ENCODE measurements at places on chromosomes 7 and 10.

- DNase-seq = no peak
Observed at GRCh38 chr7:18565337-18565736, 69.8 kb downstream of the HDAC9 start.

- DNase-seq = no peak
Observed at GRCh38 chr10:72235544-72236279, 19.6 kb upstream of the ASCC1 start.

DNA sequence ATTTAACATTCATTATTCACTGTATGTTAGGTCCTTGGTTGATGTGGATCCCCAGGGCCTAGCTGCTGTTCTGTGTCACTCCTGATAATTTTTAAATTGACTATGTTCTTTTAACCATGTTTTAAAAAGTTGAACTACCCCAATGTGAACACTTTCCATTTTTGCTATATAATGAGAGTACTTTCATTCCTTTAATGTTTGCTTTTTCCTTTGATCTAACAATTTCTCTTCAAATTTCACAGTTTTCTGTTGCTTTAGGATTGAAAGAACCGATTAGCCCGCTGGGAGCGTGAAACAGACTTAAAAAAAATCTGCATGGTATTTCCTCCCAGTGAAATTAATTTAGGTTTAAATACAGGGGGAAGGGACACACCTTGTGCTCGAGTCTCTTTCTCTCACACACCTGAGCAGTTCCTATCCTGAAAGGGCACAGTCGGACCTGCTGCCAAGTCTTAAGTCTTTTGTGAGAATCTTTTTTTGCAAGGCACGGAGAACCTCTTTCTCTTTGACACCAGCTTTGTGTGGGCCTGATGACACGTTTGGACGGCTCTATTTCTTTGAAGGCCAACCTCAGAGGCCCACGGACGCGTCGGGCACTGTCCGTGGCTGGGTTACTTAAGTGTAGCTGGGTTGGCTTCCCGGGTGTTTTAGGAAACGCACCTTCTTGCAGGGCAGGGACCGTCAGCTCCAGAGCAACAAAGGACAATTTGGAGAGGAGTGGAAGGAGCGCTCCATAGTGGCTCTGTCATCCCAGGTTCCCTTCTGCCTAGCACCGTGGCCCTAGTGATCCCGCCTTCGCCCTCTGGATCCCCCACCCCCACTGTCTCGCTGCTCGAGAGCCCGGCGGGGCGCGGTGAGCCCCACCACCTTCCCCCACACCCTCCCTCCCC is 1.0 kb upstream of the CHN2 start:
- no peak for DNase-seq

- no peak for DNase-seq
Observed at GRCh38 chr7:157012113-157012547, 1.7 kb upstream of the MNX1 start.

GRCh38 chr10:86950349-86950748 is 7.1 kb downstream of the MMRN2 start:
- no peak for DNase-seq

- DNase-seq = no peak
Observed at GRCh38 chr10:129864601-129865126, 99.4 kb downstream of the EBF3 start.

DNA sequence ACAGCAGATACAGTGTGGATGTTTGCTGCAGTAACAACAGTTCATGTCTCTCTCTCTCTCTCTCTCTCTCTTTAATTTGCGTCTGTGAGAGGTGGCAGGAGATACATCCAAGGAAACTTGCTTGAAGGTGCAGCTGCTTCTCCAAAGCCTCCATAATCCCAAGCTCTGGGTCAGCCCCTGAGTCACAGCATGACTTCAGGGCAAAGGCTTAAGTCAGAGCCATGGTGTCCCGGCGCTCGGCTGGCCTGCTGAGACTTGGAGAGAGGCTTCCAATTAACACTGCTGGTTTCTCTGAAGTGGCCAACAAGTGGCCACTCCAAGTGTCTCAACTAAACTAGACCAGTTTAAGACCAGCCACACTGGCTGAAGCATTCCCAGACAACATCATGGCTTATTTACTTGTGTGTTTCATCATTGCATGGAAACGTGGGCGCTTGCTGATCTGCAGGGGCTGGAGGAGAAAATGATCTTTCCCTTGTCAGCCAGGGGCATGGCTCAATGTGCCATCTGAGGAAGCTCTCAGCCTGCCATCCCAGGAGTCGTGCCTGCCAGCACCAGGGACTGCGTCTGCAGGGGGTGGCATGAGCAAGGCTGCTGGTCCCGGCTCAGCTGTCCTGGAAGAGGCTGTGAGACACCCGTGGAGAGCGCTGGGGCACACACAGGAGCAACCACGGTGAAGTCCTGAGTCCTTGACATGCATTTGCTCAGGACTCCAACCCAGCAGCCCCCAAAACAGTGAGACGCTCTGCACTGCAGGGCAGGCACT is 254.2 kb downstream of the COBL start:
- DNase-seq = no peak

DNA sequence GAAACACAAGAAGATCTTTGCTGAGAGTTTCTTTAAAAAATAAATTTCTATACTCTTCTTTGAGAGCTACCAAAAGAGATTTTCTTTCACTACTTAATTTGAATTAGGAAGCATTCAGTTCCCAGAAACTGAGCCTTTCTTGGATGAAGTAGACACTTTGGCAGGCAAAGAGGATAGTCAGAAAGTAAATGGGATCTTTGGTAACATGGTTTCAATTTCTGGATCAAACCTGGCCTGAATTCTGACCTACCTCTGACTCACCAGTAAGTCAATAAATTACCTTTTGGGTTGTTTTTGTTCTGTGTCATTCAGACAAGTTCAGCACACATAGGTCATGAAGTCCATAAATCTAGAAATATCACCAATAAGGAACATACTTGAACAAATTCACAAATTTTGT is 26.8 kb upstream of the CABCOCO1 start:
- peak; percentile 85 for DNase-seq

- no peak for DNase-seq
Observed at GRCh38 chr10:73863039-73863817, 11.1 kb downstream of the CAMK2G start.

- DNase-seq = no peak
Observed at GRCh38 chr7:16945372-16945771, 63.6 kb upstream of the AGR3 start.

GRCh38 chr7:99446096-99446495 is 7.4 kb downstream of the CPSF4 start:
- DNase-seq = no peak

DNA sequence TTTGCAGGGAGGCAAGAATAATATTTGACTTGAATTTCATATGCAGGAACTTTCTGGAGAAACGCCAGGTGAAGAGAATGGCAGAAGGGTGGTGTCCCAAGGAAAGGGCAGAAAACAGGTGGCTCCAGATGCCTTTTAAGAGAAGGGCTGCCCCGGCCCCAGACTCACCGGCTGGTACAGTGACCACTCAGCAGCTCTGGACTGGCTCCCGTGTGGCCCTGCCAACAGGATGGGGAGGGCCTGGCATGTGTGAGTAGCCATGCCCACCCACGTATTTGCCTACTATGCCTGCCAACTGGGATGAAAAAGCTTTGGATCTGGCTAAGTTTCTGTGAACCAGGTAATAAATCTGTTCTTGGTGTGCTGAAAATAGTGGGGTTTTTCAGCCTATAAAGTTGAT is 159.5 kb downstream of the PRKAG2 start:
- DNase-seq = peak; percentile 32

DNA sequence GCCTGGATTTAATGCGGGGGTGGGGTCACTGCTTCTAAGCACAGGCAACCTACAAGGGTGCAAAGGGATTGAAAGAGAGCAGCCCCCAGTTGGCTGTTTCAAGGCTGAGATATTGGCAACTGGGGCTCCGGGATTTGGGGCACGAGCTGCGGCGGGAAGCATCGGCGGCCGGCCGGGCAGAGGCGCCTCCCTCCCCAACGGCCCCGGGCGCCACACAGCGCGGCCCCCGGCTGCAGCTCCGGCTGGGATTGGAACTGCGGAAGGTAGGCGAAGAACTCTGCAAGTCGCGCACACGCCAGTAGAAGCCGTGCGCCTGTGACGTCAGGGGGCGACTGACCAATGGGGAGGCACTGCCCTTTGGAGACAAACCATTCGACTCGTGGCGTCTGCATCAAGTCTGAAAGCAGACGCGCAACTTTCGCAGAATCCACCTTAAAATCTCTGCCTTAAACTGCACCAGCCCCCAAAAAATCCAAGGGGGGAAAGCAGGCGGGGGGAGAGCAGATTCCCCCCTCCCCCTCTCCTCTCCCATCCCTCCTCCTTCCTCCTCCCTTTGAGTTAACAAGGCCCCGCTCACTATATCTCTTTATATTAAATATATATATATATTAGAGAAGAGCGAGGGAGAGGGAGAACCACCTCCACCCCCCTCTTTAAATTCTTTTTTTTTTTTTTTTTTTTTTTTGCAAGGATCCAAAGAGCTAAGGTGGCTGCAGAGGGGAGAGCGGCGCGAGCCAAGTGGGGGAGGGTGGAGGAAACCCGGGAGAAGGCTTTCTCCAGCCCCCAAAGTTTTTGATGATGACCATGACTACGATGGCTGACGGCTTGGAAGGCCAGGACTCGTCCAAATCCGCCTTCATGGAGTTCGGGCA is at the start of gene DLX6:
Gene DLX6 (plus strand): TSS at position 371 of the 872 bp plus-strand sequence. CDS start 425 bp downstream, at position 796.
- no peak for DNase-seq

DNA sequence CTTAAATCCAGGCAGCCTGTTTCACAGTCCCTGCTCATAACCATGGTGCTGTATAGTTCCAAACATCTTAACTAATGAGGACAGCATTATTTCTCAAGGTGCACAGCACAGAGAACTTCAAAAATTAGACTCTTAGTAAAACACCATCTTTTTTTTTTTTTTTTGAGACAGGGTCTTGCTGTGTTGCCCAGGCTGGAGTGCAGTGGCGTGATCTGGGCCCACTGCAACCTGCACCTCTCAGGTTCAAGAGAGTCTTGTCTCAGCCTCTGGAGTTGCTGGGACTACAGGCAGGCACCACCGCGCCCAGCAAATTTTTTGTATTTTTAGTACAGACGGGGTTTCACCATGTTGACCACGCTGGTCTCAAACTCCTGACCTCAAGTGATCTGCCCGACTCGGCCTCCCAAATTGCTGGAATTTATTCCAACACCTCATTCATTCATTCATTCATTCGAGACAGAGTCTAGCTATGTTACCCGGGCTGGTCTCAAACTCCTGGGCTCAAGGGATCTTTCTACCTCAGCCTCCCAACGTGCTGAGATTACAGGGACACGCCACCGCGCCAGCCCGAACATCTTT is 507 bp upstream of the TMEM254 start:
- DNase-seq = no peak

- DNase-seq = no peak
Observed at GRCh38 chr7:98000356-98000755, 10.4 kb upstream of the OCM2 start.

DNA sequence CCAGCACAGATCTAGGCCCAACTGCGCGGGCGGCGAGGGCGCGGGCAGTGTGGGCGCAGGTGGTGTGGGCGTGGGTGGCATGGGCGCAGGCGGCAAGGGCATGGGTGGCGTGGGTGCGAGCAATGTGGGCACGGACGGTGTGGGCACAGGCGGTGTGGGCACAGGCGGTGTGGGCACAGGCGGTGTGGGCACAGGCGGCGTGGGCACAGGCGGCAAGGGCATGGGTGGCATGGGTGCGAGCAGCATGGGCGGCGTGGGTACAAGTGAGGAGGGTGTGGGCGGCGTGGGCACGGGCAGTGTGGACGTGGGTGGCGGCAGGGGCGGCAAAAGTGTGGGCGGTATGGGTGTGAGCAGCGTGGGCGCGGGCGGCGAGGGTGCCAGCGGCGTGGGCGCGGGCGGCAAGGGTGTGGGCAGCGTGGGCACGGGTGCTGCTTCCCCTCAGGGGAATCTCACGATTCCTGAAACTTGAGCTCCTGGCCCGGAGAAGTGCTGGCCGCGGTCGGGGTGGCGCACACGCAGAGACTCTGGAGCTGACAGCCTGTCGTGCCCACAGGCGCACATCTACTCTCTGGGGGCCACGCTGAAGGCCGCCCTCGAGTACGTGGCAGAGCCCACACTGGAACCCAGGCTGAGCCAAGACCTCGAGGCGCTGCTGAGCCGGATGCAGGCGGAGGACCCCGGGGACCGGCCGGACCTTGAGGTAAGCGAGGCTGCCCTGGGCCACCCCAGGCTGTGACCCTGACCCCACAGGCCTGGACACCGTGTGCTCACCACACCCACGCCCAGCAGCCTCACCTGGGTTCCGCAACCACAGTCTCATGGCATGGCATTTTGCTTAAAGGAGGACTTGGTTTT is 23.0 kb downstream of the KNDC1 start:
- no peak for DNase-seq

Data from kidney tubule cell (primary cell).